CD4-positive, alpha-beta T cell treated with Interferon gamma for 1 hour (primary cell): ENCODE measurements at places on chromosomes 6 and 20.

DNA sequence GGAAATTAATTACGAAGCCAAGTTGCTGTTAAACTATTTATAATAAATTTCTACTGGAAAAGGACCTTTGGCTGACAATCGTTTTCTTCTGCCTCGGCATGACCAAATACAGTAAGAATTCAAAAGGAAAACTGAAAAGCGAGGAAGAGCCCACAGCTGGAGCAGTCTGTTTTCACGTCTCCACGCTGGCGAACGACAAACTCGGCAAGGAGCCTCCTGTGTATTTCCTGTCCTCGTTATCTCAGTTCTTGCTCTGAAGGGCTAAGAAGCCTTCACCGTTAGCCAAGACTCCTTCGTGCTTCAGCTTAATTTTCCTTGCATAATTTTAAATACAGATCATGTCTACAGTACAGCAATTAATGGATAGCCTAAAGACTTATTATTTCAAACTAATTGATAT is 214.3 kb upstream of the PLCB4 start:
- no peak for DNase-seq

DNA sequence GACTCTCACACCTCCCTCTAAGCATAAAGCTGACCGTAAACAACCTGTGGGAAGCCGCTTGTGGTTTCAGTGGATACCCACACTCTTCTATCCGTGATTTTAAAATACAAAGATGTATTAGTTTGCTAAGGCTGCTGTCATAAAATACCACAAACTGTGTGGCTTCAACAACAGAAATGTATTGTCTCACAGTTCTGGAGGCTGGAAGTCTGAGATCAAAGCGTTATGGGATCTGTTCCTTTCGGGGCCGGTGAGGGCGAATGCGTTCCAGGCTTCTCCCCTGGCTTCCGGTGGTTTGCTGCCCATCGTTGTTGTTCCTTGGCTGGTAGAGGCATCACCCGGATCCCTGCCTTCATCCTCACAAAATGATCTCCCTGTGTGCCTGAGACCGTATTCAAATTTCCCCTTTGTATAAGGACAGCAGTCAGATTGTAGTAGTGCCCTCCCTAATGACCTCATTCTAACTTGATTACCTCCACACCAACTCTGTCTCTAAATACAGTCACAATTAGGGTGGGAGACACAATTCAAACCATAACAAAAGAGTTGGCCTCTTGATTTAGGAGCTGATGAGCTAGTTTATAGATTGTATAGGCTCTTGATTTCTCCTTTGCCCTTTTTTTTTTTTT is 210.6 kb upstream of the SOX4 start:
- DNase-seq = no peak

- no peak for DNase-seq
Measured at GRCh38 chr6:147579667-147580066, 71.2 kb downstream of the SAMD5 start.

DNA sequence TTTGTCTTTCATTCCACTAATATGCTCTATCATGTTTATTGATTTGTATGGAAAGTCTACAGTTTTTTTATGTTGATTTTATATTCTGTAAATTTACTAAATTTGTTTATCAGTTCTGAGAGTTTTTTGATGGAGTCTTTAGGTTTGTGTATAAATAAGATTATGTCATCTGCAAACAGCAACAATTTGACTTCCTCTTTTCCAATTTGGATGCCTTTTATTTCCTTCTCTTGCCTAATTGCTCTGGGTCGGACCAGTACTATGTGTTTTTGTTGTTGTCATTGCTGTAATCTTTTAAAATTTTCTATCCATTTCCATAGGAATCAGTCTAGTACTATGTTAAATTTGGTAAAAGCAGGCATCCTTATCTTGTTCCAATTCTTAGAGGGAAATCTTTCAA is 31.5 kb upstream of the POLR1H start:
- no peak for DNase-seq

- DNase-seq = no peak
Measured at GRCh38 chr6:42820512-42821340, 38.9 kb downstream of the BICRAL start.

DNA sequence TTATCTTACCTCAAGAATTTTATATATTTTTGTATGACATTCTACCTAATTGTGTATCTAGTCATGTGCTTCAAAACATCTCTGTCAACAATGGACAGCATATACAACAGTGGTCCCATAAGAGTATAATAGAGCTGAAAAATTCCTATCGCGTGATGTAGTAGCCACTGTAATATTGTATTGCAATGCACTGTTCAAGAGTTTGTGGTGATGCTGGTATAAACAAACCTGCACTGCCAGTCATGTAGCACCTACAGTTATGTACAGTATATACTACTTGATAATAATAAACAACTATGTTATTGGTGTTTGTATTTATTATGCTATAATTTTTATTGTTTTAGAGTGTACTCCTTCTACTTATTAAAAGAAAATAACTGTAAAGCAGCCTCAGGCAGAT is 672.7 kb downstream of the CD109 start:
- DNase-seq = no peak

DNA sequence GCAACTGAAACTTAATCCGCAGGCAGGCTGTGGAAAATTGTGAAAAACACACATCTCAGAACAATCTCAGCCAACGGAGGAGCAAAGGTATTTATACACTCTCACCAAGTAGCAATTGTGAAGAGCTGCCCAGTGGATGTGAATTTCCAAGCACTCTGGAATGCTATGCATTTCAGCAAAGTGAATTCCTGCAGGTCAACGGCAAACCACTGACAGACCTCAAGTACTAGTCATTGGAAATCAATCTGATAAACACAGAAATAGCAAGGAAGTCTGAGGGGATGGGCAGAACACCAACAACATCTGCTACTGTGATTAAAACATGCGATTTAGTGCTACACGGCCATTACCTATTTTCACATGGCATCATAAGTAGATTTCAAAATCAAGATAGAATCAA is 429.1 kb downstream of the HTR1B start:
- no peak for DNase-seq

DNA sequence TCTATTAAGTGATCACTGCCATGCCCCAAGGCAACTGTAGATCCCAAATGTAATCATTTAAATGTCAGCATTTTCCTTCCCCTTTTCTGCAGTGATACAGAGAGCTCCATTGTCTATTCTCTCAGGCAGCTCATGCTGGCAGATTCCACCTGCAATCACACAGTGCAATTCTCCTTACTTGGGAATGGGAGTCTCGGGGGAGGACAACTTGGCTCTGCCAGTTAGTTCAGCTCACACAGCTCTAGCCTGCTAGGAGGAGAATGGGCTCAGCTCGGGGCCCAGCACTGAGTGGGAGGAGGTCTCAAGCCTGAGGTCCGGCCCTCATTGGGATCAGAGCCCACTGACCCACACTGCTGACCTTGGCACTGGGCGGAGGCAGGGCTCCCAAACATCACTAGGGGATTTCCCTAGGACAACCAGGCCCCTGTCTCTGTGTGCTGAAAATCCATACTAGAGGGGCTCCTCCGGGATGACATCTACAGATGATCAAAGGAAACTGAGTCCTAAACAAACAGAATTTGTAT is 109.2 kb upstream of the ASF1A start:
- DNase-seq = no peak

GRCh38 chr20:63974402-63975200 is 4.8 kb downstream of the SAMD10 start:
- DNase-seq = no peak

DNA sequence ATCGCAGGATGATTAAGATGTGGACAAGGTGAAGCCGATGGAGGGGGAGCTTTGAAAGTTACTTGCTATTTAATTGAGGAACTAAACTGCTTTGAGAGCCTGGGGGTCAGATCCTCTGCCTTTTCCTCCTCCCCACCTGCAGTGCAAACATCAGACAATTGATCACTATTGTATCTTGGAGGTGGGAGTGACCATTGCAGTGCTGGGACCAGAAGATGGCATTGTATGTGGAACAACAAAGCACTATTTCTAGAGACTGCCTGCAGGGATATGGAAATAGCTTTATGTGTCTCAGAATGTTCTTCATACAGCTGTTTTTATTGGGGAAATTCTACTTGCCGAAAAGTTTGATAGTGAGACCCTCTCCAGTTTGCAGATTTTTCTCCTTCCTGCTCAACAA is 4.2 kb downstream of the MOG start:
- DNase-seq = no peak

DNA sequence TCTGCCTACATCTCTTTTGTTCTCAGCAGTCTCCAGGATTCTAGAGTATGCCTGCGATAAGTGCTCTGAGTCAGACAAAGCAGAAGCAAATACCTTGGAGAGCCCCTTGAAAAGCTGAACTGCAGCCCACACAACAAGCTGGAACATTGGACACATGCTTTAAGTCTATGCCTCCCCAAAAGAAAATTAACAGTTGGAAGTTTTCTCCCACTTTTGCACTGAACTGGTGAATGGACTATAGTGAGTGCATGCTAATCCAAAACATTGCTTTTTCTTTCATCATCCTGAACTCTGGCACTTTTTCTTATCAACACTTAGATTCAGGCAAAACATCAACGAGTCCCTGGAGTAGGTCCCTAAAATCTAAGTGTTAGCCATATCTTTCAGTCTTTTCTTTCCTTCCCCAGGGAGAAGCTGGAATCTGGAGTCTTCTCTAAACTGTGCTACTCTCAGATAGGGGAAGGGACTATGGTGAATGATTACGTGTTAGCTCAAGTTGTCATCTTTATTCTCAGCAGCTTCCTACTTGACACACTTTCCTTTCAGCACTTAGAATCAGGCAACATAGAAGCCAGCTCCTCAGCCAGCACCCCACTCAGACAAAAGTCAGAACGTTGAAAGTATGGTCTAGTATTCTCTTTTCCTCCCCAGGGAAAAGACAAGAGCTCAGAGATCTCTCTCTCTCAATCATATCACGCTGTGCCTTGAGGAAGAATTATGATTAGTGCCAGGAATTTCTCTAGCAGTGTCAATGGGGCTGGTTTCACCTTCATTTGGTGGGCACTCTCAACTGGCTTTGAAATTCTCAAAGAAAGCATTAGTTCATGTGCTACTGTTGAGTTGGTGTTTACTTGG is 811.0 kb upstream of the GJE1 start:
- no peak for DNase-seq

GRCh38 chr6:38234141-38234540 is 405.6 kb downstream of the BTBD9 start:
- DNase-seq = no peak

GRCh38 chr6:90008189-90008907 is 114.1 kb downstream of the GJA10 start:
- DNase-seq = no peak

DNA sequence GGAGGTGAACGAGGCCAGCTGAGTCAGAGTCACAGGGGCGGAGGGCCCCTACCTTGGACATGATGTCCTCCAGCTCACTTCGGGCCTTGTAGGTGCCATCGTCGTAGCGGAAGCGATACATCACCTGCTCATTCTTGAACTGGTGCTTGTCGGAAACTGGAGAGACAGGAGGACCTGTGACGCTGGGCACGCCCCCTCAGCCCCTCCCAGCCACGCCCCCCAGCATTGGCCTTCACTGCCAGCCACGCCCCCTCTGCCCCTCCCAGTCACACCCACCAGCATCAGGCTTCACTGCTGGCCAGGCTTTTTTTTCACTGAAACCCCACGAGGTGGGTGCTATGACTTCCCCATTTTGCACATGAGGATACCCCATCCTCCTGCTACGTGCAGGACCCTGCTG is 148.2 kb downstream of the PREX1 start:
- no peak for DNase-seq

GRCh38 chr6:48377115-48377514 is 266.1 kb upstream of the PTCHD4 start:
- no peak for DNase-seq

- no peak for DNase-seq
Measured at GRCh38 chr6:90465686-90466085, 121.2 kb downstream of the MAP3K7 start.

- DNase-seq = no peak
Measured at GRCh38 chr6:135165031-135165430, 16.1 kb upstream of the MYB start.

DNA sequence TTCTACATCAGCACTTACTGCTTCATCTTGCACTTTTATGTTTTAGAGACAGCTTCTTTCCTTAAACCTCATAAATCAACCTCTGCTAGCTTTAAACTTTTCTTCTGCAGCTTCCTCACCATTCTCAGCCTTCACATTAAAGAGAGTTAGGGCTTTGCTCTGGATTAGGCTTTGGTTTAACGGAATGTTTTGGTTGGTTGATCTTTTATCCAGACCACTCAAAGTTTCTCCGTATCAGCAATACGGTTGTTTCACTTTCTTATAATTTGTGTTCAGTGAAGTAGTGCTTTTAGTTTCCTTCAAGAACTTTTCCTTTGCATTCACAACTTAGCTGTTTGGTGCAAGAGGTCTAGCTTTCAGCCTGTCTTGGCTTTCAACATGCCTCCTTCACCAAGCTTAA is 40.4 kb downstream of the DNAAF9 start:
- no peak for DNase-seq

GRCh38 chr6:167669553-167669849 is 157.2 kb upstream of the AFDN start:
- DNase-seq = no peak

DNA sequence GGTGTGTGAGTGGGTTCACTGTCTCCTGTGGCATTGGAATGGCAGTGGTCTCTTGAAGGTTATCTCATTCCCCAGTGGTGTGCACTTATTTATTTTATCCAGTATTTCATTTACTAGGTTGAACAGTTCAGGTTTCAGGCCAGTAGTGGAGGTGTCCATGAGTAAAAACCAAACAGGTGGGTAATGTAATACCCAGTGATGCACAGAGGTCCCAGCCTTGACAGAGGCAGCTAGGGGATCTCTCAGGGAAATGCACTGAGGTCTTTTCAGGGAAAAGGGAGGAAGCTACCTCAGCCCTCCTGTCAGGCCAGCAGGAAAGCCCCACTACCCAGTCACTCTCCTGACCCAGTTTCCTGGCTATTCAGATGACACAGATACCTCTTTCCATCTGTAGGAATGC is 403.6 kb downstream of the UTRN start:
- DNase-seq = no peak

DNA sequence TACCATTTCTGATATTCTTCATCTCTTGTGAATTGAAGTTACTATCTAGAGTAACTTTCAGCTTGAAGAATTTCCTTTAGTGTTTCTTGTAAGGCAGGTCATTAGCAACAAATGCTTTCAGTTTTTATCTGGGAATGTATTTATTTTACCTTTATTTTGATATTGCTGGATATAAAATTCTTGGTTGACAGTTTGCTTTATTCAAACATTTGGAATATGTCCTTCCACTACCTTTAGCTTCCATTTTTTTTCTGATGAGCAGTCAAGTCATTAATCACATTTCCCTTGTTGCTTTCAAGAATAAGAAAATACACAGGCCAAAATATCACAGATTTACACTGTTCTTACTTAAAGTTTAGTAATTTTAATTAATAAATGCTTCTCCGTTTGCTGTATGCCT is 5.7 kb upstream of the NELFCD start:
- DNase-seq = no peak
